ENCODE measurements at places on chromosomes 13 and 19.

GRCh38 chr13:51322826-51323225, 16.7 kb upstream of the SERPINE3 start:
- H3K4me1 ChIP-seq: no peaks in the 10 kb centered on the region
- H3K36me3 ChIP-seq: no peaks in the 10 kb centered on the region
- no peak overlapping the region for H3K4me3 ChIP-seq
- H3K27me3 ChIP-seq: no peaks in the 10 kb centered on the region

DNA sequence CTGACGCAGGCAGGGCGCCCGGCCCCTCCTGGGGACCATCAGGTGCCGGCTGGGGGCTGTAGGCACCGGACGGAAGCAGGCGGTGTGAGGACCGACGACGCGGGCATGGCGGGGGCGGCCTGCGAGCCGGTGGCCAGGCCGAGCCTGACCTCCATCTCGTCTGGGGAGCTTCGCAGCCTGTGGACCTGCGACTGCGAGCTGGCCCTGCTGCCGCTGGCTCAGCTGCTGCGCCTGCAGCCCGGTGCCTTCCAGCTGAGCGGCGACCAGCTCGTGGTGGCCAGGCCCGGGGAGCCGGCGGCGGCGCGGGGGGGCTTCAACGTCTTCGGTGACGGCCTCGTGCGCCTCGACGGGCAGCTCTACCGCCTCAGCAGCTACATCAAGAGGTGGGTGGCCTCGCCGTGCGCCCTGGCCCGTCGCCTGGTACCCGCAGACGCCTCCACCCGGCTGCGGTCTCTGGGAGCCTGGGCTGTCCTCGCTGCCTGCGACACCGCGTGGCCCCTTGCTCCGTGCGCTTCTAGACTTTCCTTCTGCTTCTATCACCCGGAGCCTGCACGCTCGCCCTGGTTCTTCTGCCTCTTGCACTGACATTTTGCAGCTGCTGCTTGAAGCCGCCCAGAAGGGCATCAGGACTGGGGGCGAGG, 460 bp downstream of the MEDAG start:
- H3K36me3 ChIP-seq: no peaks in the 10 kb centered on the region
- peak overlapping the region; percentile 0 for H3K4me3 ChIP-seq
- no peaks in the 10 kb centered on the region for H3K4me1 ChIP-seq
- no peak for DNase-seq
- no peak overlapping the region for H3K27ac ChIP-seq
- H3K27me3 ChIP-seq: peaks cover 3% of the 10 kb centered on the region

DNA sequence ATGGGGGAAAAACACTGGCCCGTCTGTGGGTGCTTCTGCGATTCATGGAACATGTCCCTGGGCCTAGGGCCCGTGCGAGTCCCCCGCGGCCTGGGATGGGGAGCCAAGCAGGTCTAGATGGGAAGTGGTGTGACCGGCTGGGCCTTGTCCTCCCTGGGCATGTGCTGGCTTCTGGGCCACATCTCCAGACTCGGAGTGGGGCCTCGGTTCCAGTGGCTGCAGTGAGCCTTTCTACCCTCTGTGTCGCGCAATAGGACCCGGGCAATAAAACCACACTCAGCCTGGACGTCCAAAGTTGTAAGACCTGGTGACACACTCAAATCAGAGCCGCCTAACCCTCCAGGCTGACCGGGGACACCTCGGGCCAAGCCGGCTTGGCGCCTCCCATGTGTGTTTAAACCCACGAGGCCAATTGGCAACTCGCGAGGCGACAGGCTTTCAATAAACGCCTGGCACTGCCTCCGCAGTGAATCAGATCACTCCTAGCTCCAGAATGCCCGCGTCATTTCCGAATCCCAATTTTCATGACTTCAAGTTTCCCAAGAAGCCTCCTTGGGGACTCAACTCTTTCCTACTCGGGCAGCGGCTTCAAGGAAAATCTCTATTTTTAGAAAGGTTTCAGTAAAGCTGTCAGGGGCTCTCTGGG, 57.3 kb downstream of the KLF2 start:
- H3K36me3 ChIP-seq: peaks cover 9% of the 10 kb centered on the region
- H3K27ac ChIP-seq: no peak overlapping the region
- no peak overlapping the region for H3K4me3 ChIP-seq
- H3K27me3 ChIP-seq: no peaks in the 10 kb centered on the region
- H3K4me1 ChIP-seq: no peaks in the 10 kb centered on the region
- no peak for DNase-seq

DNA sequence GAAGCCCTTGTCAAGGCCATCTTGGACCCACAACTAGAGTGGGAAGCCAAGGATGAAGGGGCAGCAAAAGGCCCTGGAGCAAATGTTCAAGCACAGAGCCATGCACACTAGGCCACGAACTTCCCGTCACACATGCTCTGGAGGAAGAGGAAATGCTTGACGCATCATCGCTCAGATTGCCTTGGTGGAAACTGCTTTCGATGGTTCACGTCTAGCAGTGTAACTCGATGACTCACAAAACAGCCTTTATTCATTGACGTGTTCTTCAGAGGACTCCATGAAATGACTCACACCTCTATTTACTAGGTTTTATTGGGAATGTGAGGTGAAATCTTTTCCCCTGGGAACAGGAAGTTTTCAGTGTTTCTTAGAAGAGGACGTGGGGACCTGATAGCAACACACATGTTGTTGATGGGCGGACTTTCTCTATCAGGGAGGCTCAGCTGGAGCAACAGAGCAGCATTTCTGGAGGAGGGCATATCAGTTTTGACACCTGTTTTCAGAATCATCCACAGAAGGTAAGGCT, 79.8 kb upstream of the FLT1 start:
- H3K4me3 ChIP-seq: no peak overlapping the region
- no peaks in the 10 kb centered on the region for H3K4me1 ChIP-seq
- no peak for DNase-seq
- no peaks in the 10 kb centered on the region for H3K36me3 ChIP-seq

DNA sequence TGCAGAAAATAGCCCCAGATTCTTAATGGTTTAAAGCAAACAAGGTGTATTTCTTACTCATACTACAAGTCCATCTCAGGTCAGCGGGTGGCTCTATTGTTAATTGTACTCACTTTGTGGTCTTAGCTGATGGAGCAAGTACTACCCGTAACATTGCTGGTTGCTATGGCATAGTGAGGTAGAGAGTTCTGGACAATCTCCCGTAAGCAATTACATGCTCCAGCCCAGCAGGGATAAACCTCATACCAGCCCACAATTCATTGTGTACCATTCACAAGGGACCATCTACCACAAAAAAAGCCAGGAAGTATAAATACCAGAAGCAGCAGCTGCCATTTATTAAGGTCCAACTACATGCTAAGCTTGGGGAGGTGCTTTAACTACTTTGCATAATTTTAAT, 167.1 kb downstream of the PCDH9 start:
- no peaks in the 10 kb centered on the region for H3K4me1 ChIP-seq
- no peak overlapping the region for H3K27ac ChIP-seq
- H3K36me3 ChIP-seq: no peaks in the 10 kb centered on the region
- no peak overlapping the region for H3K4me3 ChIP-seq
- no peaks in the 10 kb centered on the region for H3K27me3 ChIP-seq

DNA sequence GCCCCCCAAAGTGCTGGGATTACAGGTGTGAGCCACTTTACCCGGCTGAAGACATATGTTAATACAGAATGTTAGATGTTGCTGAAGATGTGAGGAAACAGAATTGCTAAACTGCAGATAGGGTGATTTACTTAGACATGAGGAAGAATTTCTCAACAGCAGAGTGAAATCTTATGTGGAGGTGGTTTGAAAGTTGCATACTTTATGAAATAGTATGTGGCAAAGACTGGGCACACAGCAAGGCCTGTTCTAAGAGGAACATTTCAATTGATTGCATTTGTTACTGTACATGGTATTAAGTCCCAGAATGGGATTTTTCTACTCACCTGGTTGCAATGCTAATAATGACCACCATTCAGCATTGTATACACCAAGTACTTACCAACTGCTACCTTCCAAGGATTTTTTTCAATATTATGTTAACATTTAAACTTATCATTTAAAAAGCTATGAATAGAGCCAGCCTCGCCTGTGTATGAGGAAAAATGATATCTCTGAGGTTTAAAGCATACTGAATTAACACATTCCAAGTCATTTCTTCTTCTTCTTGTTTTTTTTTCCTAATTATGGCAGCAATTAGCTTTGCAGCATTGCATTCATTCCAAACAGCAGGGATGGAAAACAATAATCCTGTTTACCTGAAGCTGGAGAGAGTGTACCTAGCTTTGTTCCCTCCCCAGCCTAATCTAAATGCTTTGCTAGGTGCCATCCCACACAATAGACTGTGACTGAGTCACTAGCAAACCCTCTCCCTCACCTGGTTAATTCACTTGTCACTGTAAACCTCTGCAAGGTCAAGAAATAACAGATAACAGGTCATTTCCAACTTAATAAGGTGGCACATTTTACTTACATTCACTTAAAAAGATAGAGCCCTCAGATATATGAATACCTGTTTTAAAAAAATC, 19.4 kb upstream of the KLF5 start:
- no peak overlapping the region for H3K27ac ChIP-seq
- DNase-seq: no peak
- H3K27me3 ChIP-seq: no peaks in the 10 kb centered on the region
- peaks cover 22% of the 10 kb centered on the region for H3K4me1 ChIP-seq
- no peaks in the 10 kb centered on the region for H3K36me3 ChIP-seq

DNA sequence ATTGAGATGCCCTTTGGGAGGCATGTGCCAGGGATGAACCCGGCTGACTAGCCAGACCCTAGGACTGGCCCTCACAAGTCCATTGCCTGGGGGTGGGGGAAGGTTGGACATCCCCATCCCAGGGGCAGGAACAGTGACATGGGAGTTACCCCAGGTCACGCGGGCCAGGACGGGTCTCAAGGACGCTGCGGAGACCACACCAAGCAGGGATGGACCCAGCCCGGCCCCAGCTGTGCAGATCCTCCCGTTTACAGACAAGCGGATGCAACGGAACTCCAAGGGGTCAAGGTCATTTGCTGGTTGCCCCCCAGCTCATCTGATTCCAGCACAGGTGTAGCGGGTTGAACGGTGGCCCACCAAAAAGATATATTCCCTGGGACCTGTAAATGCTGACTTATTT, 20.0 kb downstream of the F2RL3 start:
- no peaks in the 10 kb centered on the region for H3K36me3 ChIP-seq
- peak; percentile 35 for DNase-seq
- H3K27ac ChIP-seq: no peak overlapping the region
- H3K4me3 ChIP-seq: no peak overlapping the region
- no peaks in the 10 kb centered on the region for H3K27me3 ChIP-seq
- H3K4me1 ChIP-seq: no peaks in the 10 kb centered on the region

- no peaks in the 10 kb centered on the region for H3K27me3 ChIP-seq
- no peak for DNase-seq
- H3K36me3 ChIP-seq: no peaks in the 10 kb centered on the region
- no peak overlapping the region for H3K27ac ChIP-seq
These were observed 9.0 kb downstream of the BLOC1S3 start for GRCh38 chr19:45187421-45188100.

DNA sequence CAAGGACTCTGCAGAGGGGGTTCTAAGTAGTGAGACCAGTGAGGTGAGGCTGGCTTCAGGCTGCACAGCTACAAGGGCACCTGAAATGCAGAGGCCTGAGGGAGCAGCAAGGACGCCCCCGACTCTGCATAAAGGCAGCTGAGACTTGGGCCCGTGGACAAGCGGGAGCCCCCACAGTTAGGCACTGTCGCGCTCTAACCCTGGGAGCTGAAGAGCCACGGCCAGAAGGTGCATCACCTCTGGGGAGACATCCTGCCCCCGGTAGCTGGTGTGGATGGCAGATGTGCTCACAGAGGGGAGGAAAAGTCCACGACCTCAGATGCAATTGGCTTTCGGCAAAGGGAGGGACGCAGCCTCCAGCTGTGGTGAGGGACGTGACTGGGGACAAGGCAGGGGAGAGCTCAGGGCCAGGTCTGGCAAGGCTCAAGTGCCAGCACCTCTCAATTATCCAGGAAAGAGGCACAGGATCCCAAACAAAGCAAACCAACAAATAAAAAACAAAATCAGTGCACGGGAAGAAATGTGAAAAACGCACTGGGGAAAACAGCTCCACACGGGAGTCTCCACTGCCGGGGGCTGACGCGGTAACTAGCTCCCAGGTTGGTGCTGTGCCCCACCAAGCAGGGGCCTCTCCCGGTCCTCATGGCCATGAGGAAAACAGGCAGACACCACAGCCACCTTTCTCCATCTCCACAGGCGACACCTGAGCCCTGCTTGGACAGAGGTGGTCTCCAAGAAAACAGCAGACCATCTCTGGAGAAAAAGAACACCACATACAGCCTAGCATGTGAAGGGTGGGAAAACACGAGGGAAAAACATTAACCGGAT, 23.0 kb upstream of the PLPP2 start:
- no peaks in the 10 kb centered on the region for H3K4me1 ChIP-seq
- no peaks in the 10 kb centered on the region for H3K27me3 ChIP-seq
- H3K4me3 ChIP-seq: no peak overlapping the region
- peaks cover 21% of the 10 kb centered on the region for H3K36me3 ChIP-seq
- no peak for DNase-seq

- no peaks in the 10 kb centered on the region for H3K36me3 ChIP-seq
- no peak overlapping the region for H3K4me3 ChIP-seq
- no peaks in the 10 kb centered on the region for H3K27me3 ChIP-seq
- no peak for DNase-seq
These were observed 2.4 kb upstream of the CATSPERG start for GRCh38 chr19:38333245-38333644.

DNA sequence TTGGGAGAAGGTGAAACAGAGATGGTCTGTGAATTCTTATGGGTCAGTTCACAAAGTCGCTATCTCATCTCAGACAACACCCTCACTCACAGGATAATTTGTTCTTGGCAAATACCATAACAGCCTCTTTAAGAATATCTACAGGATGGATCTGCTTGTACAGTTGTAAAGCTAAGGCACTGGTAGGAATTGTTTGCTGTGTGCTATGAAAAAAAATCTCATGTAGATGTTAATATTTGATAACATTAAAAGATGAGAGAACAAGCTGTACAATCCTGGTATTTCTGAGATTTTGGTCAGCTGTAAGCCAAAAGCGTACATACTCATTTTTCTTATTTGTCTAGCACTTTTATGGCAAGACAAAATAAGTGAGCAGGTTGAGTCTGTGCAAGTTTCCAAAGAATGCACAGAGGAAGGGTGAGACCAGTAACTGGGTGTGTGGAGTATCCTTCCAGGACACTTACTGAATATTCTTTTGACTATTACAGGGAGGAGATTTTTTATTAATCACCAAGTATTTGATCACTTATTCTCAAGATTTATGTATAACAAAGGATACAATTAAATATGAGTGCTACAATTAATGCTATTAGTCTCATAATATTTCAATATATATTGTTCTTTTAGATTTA, 814.5 kb upstream of the MIR17HG start:
- no peak overlapping the region for H3K27ac ChIP-seq
- H3K36me3 ChIP-seq: no peaks in the 10 kb centered on the region
- no peak overlapping the region for H3K4me3 ChIP-seq
- no peaks in the 10 kb centered on the region for H3K27me3 ChIP-seq

DNA sequence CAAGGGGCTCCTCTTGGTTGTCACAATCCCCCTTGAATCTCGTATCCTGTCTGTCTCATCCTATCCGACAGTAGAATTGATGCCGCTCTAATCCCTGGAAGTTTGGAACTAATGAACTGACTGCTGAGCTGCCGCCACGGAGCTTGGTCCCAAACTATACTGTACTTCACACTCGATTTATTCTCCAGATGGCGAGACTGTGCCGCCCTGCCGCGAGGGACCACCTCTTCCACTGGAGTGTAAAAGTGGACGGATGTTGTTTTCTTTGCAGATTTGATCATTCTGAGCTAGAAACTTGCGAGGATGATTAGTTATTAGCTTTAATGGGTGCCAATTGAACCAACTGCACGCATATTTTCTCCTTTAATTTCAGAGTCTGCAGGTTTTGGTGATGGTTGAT, 117.2 kb downstream of the ZIC5 start:
- H3K27ac ChIP-seq: no peak overlapping the region
- no peak overlapping the region for H3K4me3 ChIP-seq
- no peak for DNase-seq
- H3K27me3 ChIP-seq: no peaks in the 10 kb centered on the region

- no peak overlapping the region for H3K4me3 ChIP-seq
- H3K4me1 ChIP-seq: no peaks in the 10 kb centered on the region
- H3K36me3 ChIP-seq: no peaks in the 10 kb centered on the region
- H3K27me3 ChIP-seq: no peaks in the 10 kb centered on the region
- no peak for DNase-seq
These were observed 32.1 kb downstream of the CYP2B6 start for GRCh38 chr19:41023193-41023592.
